ENCODE measurements at places on chromosomes 12 and 14.

DNA sequence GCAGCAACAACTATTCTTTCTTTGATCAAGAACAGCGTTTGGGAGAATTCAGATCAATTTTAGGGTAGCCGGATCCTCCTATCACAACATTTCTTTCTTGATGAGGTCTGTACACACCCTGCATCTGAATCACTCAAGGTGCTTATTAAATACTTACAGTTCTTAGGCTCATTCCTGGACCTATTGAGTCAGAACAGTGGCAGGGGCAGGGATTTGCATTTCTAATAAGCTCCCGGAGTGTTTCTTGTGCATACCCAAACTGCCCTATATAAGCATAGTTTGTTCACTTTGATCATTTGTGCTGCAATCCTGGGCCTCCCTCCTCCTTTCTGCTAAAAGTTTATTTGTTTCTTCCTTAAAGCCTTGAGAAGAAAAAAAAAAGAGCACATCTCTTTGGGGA lies 80.5 kb upstream of the RPH3A start:
- no peak for DNase-seq

GRCh38 chr12:67573566-67573965 lies 75.0 kb upstream of the DYRK2 start:
- no peak for DNase-seq

GRCh38 chr12:131628023-131628740 lies 82.7 kb upstream of the SFSWAP start:
- DNase-seq, result no peak

DNA sequence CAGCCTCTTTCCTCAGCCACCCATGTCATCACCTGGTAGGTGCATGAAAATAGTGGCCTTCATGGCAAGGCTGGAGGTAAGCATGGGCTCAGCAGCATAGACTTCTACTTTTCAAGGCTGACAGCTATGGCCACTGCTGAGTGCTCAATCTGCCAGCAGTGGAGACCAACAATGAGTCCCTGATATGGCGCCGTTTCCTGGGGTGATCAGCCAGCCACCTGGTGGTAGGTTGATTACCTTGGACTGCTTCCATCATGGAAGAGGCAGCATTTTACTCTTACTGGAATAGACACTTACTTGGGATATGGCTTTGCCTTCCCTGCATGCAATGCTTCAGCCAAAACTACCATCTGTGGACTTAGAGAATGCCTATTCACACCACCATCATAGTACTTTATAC lies 39.5 kb upstream of the USP44 start:
- DNase-seq, result no peak

- no peak for DNase-seq
Observed at GRCh38 chr14:43540948-43541347, 966.1 kb downstream of the FSCB start.

GRCh38 chr14:92665661-92666110 lies 82.7 kb downstream of the LGMN start:
- peak; percentile 52 for DNase-seq

All from memory B cell (primary cell).